ENCODE measurements at places on chromosomes 6 and 20. TPM values are rescaled to one million over a fixed set of nuclear protein-coding genes. Genes with fewer than 3 reads are reported as not detected.

The XKR7 gene
- not detected for polyA plus RNA-seq

The CDH4 gene
- polyA plus RNA-seq: not detected

The SERINC3 gene
- 59.0 TPM for polyA plus RNA-seq

The LRRC1 gene
- polyA plus RNA-seq: 0.42 TPM

The PPP1R3G gene
- polyA plus RNA-seq: 0.05 TPM

The SIRPB2 gene
- polyA plus RNA-seq: not detected

The KCNS1 gene
- not detected for polyA plus RNA-seq

The HAO1 gene
- polyA plus RNA-seq: not detected

The VIP gene
- polyA plus RNA-seq: not detected
